AG09309 (cell line): ENCODE measurements at places on chromosomes 7 and 10.

- DNase-seq, result no peak
These were observed 9.2 kb downstream of the BNIP3 start for GRCh38 chr10:131972474-131973071.

DNA sequence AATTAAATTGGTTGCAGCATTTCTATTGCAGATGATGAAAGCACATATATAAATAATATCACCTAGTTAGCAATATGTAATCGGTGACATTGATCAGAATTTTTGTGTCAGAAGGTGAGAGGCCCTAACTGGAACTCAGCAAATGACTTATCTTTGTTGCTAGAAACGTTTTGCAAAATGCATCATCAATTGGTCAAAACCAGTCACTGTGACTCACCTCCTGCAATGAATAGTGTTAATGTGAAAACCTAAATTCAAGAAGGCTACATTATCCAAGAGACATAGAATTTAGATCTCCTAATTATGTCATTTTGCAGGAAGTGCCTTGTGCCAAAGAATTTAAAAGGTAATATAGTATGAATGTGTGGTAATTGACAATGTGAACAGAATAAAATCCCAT is 9.8 kb upstream of the PNLIPRP3 start:
- no peak for DNase-seq

- no peak for DNase-seq
These were observed 58.0 kb downstream of the IPMK start for GRCh38 chr10:58209669-58210068.

DNA sequence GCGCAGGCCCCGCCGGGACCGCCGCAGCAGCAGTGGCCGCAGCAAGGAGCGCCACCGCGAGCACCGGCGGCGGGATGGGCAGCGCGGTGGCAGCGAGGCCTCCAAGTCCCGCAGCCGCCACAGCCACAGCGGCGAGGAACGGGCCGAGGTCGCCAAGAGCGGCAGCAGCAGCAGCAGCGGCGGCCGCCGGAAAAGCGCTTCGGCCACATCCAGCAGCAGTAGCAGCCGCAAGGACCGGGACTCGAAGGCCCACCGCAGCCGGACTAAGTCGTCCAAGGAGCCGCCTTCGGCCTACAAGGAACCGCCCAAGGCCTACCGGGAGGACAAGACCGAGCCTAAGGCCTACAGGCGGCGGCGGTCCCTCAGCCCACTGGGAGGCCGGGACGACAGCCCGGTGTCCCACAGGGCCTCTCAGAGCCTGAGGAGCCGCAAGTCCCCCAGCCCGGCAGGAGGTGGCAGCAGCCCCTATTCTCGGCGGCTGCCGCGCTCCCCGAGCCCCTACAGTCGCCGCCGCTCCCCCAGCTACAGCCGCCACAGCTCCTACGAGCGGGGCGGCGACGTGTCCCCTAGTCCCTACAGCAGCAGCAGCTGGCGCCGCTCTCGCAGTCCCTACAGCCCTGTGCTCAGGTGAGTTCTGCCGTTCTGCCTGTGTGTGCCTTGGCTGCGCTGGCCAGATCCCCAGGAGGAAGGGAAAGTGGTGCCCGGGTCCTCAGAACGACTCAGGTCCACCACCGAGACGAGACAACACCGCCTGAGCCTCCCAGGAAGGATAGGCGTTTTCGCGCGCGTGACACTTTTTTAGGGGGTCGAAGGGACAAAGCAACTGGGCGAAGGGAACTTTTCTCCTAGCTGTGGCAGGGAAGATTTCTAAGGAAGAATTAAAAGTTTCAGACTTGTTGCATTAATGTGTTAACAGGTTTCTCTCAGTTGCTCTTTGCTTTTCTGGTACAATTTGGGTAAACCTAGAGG is 1.5 kb downstream of the CDK13 start:
- no peak for DNase-seq

DNA sequence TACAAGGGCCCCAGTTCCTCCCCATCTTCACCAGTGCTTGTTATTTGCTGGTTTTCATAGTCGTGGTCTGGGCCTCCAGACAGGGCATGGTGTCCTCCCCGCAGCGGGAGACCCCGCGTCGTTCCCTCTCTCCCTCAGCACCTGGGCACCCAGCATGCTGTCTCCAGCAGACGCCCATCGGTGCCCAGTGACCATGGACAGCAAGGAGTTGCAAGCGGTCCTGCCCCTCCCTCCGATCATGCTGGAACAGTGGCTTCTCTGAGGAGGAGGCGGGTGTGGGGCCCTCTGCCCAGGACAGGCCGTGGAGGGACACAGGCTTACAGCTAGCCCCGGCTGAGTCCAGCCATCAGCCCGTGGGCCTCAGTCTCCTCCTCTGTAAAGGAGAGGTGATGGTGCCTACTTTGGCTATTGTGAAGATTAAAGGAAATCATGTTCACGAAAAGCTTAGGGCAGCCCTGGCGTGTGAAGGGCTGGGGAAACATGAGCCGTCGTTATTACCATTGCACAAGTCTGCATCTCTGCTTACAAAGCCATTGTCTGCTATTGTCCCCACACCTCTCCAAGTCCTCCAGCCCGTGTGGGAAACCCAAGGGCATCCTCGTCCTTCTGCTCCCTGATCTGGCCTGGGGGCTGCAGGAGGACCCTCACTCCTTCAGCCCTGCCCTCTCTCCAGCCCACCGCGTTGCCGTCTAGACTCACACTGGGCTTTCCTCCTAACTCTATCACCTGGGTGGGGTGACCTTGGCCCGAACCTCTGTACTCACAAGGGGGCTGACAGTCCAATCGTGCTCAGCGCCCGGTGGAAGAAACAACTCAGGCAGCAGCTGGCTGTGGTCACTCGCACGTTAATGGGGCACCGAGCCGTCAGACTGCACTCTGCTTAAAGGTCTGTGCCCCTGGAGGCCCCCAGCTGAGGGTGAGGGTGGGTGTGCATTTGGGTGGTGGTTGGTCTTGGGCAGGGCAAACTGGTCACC is 29.9 kb downstream of the EN2 start:
- no peak for DNase-seq

- DNase-seq, result no peak
These were observed 58.7 kb upstream of the PFKP start for GRCh38 chr10:3008518-3009195.

DNA sequence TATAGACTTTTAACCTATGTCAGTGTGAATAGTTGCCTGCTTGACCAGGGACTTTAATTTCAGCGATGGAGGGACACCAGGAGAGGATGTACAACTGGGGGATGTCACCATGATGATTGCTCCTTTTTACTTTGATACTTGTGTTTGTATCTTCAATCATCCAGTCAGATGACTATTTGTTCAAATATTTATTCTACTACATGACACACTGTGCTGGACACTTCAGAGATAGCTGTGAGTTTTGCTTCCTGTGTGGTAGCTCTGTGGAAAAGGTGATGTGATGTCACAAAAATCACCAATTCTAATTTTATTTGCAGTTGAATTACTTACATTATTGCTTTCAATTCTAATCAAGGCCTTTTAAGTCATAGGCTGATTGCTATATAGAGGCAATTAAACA is 62.7 kb upstream of the CREB5 start:
- no peak for DNase-seq

- peak; percentile 79 for DNase-seq
These were observed 29.0 kb upstream of the HSPA12A start for GRCh38 chr10:116771101-116771958.

GRCh38 chr10:43961523-43962345 is 313.1 kb upstream of the ZNF32 start:
- DNase-seq, result no peak

GRCh38 chr10:130254662-130255061 is 118.5 kb downstream of the GLRX3 start:
- DNase-seq, result no peak

DNA sequence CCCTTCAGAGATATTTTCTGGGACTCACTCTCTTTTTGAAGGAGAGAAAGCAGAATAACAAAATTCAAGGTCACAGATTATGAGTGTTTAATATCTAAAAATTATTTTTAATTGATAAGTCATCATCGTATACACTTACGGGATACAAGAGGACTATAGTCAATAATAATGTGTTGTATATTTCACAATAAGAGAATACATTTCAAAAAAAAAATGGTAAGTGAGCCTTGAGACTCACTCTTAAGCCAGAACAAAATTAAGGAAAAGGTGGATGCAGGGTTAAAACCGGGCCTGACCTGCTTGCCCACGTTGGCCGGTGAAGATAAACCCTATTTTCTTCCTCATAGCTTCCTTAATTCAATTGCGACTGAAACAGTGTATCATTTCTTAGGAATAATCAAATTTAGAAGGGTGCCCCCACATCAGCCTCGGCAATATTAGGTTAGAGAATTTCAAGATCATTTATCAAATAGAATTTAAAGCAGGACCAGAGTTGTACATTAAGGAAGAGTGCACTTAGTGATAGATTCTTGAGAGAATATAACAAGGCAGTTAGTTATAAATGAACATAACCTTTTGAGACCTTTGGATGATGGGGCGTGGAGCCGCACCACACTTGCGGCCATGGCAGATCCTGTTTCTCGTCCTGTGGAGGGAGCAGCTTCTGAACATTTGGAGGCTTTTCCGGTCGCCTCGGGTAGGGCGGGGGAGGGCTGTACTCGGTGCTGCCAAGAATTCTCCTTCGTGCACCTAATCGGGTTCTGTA is 321.8 kb downstream of the PAXIP1 start:
- no peak for DNase-seq

- no peak for DNase-seq
These were observed 68.9 kb downstream of the FAM53B start for GRCh38 chr10:124675261-124675660.

DNA sequence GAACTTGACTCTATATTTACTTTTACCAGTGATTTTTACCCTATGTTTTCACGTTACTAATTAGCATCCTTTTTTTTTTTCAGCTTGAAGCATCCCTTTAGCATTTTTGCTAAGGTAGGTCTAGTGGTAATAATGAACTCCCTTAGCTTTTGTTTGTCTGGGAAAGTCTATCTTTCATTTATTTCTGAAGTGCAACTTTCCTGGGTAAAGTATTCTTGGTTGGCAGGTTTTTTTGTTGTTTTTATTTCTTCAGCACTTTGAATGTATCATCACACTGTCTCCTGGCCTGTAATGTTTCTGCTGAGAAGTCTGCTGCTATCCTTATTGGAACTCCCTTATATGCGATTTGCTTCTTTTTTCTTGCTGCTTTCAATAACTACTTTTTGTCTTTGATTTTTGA is 149.7 kb upstream of the HPS1 start:
- no peak for DNase-seq

DNA sequence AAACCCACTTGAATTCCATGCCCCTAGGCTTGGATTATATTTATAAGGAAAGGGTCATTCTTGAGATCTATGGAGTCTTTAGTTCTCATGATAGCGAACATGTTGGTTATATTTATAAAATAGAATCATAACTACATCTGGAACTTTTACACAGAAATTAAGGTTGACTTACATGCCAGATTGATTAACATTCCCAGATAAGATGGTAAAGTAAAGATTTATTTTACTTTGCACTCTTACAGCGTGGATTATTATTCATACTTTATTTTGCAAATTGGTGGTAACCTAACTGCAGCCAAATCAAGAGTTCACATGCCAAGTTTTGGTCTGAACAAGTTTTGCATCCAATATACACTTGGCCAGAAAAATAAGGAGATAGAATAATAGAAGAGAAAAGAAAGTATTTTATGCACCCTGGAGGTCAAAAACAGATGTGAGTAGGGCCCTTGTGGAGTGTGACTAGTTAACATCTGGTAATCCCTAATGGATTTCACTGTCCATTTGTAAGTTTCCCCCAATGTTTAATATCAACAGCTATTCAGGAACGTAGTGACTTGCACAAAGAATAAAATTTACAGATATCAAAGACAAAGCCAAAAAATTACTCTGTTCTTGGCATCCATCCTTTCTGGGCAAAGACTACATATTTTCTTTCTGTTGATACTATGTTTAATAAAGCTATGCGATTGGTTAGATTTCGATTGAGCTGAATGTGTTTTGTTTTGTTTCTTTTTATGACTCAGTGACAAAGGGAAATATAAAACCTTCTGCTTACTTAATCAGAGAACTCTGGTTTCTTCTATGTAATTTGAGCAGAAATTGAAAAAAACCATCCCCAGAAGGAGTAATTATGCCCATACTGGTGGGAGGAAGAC is 10.1 kb upstream of the TMEM26 start:
- peak; percentile 80 for DNase-seq

DNA sequence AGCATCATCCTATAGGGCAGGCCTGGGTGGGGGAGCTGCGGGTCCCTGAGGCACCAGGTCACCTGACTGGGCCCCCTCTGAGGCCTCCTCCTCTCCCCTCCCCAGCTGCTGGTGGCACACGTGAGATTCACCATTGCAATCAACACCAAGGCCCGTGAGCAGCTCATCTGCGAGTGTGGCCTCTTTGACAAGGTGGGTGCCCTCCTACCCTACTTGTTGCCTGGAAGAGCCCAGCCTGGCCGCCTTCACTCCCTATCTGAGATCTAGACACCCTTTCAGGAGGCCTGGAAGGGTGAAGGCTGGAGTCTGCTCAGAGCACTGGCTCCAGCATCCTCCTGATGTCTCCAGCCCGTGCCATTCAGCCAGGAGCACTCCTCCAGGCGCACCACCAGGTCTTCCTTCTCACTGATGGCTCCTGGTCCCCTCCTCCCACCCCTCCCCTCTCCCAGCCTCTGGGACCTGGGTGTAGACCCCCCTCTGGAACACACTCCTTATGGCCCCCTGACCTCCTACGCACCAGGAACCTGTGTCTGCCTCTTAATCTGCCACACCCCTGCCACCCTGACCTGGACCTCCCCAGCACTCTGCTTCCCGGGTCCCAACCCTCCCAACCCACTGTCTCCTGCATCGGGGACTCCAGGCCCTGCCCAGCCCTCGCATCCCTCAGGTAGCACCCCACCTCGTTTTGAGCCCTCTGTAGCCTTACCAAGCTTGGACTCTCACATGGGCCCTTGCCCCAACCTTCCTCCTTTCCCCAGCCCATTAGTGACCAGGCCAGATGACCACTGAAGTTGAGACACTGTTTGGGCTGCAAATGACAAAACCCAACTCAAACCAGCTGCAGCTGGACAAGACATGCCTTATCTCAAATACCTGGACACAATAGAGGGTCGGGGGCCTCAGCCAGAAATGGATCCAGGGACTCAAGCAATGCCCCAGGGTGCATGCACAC is 67.5 kb downstream of the ALOX5 start:
- DNase-seq, result no peak

GRCh38 chr10:29243750-29244149 is 45.1 kb upstream of the LYZL1 start:
- DNase-seq, result no peak

DNA sequence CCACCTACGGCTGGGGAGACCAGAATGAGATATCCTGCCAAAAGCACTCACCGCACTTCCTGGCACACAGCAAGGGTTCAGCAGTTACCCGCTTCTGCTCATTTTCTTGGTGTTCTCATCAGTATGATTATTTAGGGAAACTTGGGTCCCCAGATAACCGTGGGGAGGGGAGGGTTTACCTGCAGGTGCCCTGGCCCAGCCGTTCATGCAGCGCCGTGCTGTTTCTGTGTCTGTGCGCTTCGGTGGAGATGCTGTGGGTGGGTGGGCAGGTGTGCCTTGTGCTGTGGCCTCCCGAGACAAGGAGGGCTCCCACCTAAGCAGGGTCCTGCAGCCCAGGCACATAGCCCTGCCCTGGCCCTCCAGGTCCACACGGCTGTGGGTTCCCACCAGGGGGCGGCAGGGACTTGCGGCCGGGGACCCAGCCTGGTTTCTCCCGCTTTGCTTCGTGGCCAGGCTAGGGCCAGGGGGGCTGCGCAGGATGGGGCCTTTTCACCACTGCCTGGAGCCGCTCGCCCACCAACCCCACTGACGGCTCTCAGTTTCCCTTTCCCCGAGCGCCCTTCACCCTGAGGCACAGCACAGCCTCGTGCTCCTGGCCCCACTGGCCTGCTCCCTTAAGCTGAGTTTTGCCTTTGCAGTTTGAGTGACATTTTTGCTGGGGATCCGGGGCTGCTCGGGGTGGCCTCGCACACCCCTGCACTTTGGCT is 78.5 kb downstream of the LHPP start:
- DNase-seq, result no peak

GRCh38 chr7:98341106-98341505 is 59.6 kb downstream of the BRI3 start:
- no peak for DNase-seq
